ENCODE measurements at places on chromosomes 1 and 21.

GRCh38 chr1:185534801-185535200 is 199.4 kb upstream of the HMCN1 start:
- DNase-seq, result no peak

GRCh38 chr1:192574073-192574472 is 1.5 kb upstream of the RGS1 start:
- DNase-seq, result no peak

GRCh38 chr21:45443595-45444181 is 38.7 kb downstream of the COL18A1 start:
- DNase-seq, result no peak

DNA sequence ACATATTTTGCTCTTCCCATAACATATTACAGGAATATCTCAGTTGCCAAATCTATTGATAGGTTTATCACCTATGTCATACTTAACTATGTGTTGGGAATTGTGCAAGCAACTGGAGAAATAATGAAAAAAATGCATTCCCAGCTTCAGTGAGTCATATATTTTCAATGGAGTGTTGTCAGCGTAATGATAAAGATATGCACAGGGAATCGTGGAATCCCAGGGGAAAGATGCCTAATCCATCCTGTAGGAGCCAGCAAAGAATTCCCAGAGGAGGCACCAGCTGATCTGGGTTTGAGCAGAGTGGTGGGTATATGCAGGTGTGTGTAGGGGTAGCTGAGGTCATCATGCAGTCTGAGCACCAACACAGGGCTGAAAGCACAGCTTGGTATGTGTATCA is 213.3 kb upstream of the DAB1 start:
- DNase-seq, result no peak

- DNase-seq, result no peak
Observed at GRCh38 chr1:152622803-152623202, at the start of gene LCE3A. Gene LCE3A (minus strand): TSS chr1:152623103. CDS start chr1:152623103, 0 bp downstream.

DNA sequence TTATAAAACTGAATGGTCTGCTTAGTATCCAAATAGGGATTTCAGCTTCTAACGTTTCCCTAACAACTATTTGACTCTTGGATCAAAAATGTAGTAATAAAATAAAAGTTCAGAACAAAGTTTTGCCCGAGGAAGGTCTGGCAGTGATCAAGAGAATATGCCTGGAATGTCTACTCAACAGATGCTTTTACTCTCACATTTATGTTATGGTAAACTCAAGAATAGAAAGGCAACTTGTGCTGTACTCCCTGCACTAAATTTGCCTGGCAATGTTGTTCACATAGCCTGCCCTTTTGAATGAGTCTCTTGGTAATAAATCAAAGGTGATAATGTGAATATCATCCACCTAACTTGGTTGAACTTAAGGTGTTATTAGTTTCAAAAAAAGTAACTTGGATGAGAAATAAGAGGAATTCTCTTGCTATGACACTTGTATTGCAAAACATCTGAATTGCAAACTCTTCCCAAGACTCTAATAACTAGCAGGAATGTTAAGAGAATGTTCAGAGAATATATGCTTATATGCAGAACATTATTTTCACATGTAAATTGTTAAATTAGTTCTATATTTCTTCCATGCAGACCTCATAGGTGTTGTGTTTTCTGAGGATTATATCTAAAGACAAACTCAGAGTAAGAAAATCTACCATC is 215.8 kb downstream of the COL24A1 start:
- DNase-seq, result no peak

DNA sequence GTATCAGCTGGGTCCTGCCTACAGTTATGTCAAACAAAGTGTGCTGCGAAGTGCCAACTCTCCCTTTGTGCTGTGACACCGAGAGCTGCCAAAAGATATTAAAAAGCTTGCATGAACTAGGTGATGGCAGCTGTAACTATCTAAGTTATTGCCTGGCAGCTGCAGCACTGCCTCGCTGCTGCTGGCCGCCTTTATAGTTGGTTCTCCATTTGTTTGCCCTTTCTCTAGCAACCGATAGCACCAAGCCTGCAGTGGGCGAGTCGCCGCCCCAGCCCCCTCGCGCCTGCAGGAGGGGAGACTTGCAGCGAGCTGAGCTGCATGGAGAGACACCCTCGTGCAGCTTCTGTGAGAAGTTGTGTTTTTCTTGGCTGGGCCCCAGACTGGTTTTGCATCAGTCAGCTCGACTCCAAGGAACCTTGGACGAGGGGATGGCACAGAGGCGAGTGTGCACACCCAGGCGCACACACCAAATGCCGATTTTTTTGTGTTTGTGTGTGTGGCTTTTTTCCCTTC is 330.6 kb downstream of the RPS6KC1 start:
- no peak for DNase-seq

- DNase-seq, result no peak
Observed at GRCh38 chr21:27424601-27425000, 457.7 kb upstream of the ADAMTS5 start.

DNA sequence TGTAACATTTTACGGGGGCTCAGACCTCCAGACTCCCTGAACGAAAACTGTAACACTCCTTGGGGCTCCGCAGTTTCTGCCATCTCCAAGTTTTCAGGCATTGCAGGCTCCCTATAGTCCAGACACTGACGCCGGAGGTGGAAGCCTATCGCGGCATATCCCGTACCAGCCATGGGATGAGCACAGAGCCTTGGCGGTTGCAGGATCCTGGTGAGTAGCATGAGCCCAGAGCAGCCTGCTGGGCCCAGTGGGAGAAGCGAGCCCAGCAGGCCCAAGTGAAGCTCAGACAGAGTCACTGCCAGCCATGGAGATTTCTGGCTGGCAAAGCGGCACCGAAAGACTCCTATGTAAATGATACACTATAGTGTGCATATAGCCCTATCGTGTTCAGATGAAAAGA is 446.8 kb downstream of the COL11A1 start:
- DNase-seq, result no peak

GRCh38 chr1:7614576-7615074 is 156.5 kb upstream of the VAMP3 start:
- no peak for DNase-seq

DNA sequence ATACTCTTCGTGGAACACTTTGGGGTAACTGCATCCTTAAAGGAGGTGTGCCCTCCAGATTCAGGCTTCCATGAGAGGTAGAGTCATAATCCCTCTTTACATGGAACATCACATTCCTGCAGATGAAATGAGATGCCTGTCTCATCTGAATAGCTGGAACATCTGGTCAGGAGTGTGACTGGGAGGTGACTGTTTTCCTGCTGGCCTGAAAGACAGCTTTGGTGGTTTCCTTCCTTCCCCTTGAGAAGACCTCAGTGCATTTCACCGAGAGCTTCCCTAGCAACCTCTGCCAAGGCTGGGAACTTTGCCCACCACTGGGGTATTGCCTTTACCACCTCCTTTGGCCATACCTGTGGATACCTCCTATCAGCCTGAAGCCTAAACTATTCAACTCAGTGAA is 46.7 kb upstream of the GUCA2A start:
- DNase-seq, result no peak

DNA sequence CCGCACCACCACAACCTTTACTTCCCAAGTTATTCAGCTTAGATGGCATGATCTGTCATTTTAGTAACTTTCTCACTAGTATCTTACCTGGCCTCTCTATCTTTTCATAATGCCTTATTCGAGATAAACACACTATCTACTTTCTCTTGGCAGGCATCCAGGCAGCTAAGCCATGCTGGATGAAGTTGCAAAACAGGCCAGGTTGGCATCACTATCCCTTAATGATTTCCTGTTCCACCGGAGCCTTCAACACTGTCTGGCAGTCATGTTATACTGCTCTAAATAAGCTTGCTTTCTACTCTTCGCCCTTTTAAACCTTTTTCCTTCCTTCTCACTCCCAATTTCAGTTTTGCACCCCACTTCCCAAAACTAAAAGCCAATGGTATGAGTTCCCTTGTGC is 12.0 kb upstream of the KCNH1 start:
- peak; percentile 75 for DNase-seq

- no peak for DNase-seq
Observed at GRCh38 chr1:42282024-42282579, 52.9 kb downstream of the FOXJ3 start.

DNA sequence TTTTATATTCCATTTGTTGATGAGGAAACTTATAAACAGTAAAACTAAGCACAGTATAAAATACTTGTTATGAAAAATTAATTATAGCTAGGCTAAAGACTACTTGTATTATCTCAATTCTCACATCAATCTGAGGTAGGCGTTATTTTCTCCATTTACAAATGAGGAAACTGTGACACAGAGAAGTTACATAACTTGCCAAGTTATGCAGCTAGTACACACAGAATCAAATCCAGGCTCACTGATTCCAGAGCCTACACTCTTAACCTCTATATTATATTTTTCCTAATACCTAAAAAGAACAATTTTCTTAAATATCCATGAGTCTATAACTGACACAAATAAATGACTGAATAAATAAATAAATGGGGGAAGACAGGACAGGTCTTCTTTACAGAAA is 11.2 kb upstream of the VPS45 start:
- no peak for DNase-seq

DNA sequence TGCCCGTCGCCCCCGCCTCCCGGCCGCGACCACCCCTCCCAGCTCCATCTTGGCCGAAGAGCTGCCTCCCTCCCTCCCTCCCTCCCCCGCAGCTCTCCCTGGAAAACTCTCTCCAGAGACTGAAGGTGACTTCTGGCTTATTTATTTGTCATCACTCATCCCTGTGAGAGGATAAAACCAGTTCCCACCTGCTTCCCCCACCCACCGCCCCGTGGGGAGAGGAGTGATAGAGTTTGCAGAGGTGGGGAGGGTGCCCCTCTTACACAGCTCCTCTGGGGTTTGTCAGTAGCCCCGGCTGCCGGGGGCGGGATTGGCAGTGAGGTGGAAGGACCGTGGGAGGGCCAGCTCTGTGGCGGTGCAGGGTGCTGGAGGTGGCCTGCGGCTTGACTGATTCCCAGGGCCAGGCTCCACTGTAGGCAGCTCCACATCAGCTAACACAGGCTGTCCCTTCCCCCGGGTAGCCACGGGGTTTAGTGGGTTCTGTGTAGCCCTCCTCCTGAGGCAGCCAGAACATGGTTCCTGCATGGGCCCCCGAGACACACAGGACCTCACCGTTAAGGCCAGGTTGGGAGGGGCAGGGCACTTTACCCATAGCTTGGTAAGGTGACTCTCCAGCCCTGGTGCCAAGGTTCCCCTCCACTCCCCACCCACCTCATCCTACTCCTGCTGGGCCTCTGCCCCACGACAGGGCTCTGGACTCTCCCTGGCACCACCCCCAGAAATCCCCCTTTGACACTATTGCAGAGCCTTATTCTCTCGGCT is 62.2 kb downstream of the ELK4 start:
- no peak for DNase-seq

GRCh38 chr1:19802269-19802668 is 2.6 kb upstream of the TMCO4 start:
- DNase-seq, result no peak

DNA sequence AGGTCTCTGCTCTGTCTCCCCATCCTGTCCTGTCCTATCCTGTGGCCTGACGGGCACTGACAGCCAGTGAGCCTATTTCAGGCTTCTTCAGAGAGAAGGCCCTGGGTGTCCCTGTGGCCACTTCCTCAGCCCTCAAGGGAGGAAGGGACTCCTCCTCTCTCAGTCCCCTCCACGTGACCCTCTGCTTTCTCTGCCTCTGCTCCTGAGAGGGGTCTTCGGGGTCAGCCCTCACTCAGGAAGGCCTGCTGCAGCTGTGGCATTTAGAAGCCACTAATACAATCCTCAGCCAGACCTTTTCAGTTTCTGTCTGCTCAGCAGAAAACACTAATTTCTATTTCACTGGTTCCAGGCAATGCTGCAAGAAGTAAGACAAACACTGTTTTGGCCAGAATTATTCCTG is 43.6 kb upstream of the ETV3 start:
- DNase-seq, result no peak

DNA sequence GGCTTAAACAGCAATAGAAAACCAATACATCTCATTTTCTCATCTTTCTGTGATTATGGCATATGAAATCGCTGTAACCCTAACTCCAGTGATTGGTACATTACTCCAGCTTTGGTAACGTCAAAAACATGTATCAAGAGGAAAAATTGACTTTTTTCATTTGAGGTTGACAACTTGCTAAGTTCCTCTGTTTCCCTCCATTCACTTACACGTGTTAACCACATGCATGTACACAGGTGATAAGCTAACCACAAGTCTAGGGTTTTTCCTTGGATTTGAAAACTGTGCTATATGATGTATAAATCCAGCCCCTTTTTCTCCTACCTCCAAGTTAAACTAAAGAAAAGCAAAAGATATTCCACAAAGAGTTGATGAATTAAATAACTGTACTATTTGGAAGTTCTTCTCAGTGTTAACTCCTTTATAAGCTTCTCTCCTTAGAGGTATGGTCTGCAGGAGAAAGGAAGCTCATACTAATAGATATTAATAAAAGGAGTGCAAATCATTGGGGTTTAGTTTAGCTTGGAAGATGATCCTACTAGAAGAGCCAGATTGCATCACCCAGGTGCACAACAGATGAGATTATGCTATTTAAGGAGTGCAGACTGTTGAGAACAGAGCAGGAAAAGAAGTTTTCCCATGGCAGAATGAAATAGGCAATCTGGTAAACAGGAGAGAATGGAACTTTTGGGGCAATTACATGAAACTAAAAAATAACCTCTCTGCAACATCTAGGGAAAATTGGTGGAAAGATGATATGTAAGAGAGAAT is 277.9 kb downstream of the GRIK1 start:
- no peak for DNase-seq

DNA sequence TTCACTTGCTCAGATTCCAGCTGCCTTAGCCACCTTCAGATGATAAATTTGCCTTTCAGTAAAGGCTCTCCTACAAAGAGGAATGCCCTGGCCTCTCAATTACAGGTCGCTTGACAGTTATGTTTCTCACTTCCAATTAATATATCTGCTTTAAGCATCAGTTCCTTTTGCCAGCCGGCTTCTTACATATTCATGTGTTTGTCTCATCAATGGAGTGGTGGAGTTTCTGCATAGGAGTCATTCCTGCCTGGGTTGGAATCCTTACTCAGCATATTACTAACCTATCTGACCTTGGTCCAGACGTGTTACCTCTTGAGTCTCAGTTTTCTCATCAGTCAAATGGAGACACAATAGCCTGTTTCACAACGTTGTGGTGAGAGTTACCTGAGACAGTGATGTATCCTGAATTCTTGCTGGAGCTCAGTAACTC is 9.4 kb upstream of the SESN2 start:
- DNase-seq, result no peak

DNA sequence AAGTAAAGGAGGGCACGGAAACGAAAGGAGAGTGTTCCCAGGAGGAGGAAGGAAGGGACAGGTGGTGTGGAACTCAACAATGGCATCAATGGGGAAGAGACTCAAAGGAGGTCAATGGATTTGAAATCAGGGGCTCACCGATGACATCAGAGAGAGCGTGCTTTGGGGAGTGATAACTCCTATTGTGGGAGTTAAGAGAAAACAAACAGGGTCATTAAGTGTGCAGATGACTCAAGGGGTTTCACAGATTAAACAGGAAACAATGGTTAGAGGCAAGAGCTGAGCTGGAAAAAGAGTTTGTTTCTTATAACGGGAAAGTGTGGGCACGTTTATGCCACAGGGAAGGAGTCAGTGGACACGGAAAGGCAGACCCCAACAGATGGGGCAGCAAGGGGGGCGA is 629.1 kb downstream of the SMYD3 start:
- no peak for DNase-seq
